Osteoblast (primary cell): ENCODE measurements at places on chromosomes 6 and 20. TPM values are rescaled to one million over a fixed set of nuclear protein-coding genes. Genes with fewer than 3 reads are reported as not detected.

GRCh38 chr6:4192627-4193026, 57.3 kb upstream of the ECI2 start:
- no peak for DNase-seq
- H3K27ac ChIP-seq, result no peak overlapping the region
- H3K4me1 ChIP-seq, result no peaks in the 10 kb centered on the region

GRCh38 chr20:37980876-37981275, 52.4 kb downstream of the TTI1 start:
- H3K27ac ChIP-seq, result no peak overlapping the region
- H3K4me1 ChIP-seq, result no peaks in the 10 kb centered on the region
- peaks cover 2% of the 10 kb centered on the region for H3K36me3 ChIP-seq
- no peaks in the 10 kb centered on the region for H3K27me3 ChIP-seq
- DNase-seq, result no peak
- H3K4me3 ChIP-seq, result no peak overlapping the region

GRCh38 chr6:6825193-6825784, 236.8 kb downstream of the LY86 start:
- no peaks in the 10 kb centered on the region for H3K36me3 ChIP-seq
- H3K4me3 ChIP-seq, result no peak overlapping the region
- H3K27ac ChIP-seq, result no peak overlapping the region
- no peaks in the 10 kb centered on the region for H3K4me1 ChIP-seq
- no peak for DNase-seq

- H3K27ac ChIP-seq, result no peak overlapping the region
- no peaks in the 10 kb centered on the region for H3K27me3 ChIP-seq
- H3K4me3 ChIP-seq, result no peak overlapping the region
- H3K36me3 ChIP-seq, result no peaks in the 10 kb centered on the region
- DNase-seq, result no peak
Observed at GRCh38 chr20:17856024-17856564, 112.5 kb downstream of the SNX5 start.

DNA sequence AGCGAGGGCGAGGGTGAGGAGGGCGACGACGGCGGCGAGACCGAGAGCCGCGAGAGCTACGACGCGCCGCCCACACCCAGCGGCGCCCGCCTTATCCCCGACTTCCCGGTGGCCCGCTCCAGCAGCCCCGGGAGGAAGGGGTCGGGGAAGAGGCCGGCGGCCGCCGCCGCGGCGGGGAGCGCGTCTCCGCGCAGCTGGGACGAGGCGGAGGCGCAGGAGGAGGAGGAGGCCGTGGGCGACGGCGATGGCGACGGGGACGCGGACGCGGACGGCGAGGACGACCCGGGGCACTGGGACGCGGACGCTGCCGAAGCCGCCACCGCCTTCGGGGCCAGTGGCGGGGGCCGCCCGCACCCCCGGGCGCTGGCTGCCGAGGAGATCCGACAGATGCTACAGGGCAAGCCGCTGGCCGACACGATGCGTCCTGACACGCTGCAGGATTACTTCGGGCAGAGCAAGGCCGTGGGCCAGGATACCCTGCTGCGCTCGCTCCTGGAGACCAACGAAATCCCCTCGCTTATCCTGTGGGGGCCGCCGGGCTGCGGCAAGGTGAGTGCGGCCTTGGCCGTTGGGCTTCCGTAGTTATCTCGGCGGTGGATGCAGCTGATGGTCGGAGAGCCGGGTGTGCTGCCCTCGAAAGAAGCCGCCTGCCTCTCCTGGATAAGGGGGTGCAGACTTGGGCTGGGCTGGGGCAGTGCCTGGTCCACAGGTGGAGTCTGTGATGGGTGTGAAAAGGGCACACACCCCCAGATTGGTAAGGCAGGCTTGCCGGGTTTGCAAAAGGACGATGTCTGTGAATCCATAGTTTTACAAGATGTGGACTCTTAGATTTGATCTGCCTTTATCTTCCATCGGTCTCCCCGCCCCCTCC, 938 bp downstream of the WRNIP1 start:
- peak overlapping the region; percentile 91 for H3K4me3 ChIP-seq
- peak; percentile 93 for DNase-seq
- H3K4me1 ChIP-seq, result peaks cover 16% of the 10 kb centered on the region
- H3K27me3 ChIP-seq, result no peaks in the 10 kb centered on the region
- H3K27ac ChIP-seq, result peak overlapping the region; percentile 73

DNA sequence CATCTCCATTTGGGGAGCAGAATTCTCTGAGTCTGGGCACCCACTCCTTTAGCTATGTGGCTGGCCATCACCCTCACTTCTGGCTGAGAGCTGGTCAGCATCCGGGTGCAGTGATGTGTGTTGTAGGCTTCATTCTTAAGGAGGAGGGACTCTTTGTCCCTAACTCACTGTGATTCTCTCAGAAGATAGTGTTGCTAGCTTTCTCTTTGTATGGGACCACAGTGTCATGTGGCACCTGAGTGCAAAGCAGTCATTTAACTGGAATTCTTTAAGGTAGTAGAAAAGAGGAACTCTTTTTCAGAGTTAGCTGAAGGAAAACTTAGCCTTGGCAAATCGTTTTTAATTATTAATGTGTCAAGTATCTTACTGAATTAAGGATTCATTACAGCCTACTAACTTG, 165.9 kb downstream of the JARID2 start:
- no peaks in the 10 kb centered on the region for H3K27me3 ChIP-seq
- H3K4me3 ChIP-seq, result no peak overlapping the region

DNA sequence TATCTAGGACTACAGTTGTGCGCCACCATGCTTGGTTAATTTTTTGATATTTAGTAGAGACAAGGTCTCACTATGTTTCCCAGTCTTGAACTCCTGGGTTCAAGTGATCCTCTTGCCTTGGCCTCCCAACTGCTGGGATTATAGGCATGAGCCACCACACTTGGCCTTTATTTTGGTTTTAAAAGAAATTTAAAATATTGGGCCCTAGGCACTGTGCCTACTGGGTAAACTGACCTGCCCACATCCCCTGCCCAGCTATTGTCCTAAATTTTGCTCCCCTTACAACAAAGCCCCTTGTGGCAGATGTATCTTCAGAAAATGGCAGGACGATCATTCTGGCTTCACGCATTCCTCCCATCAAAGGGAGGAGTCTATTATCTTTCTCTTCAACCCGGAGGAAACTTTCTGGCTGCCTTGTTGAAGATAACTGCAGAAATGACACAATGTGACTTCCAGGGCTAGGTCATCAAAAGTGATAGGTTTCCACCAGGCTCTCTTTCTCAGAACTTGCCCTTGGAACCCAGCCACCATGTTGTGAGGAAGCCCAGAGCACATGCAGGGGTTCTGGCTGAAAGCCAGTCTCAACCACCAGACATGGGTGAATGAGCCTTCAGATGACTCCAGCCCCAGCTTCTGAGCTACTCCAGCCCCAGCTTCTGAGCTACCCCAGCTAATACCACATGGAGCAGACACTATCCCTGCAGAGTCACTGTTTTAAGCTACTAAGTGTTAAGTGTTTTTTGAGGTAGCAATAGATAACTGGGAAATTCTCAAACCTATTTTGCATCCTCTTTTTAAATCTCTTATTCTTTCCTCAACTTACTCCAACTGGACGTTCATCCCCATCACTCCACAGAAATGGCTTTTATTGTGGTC, 4.6 kb upstream of the GUCA1B start:
- H3K36me3 ChIP-seq, result no peaks in the 10 kb centered on the region
- H3K27ac ChIP-seq, result peak overlapping the region; percentile 43
- H3K4me1 ChIP-seq, result peaks cover 31% of the 10 kb centered on the region
- H3K4me3 ChIP-seq, result no peak overlapping the region

DNA sequence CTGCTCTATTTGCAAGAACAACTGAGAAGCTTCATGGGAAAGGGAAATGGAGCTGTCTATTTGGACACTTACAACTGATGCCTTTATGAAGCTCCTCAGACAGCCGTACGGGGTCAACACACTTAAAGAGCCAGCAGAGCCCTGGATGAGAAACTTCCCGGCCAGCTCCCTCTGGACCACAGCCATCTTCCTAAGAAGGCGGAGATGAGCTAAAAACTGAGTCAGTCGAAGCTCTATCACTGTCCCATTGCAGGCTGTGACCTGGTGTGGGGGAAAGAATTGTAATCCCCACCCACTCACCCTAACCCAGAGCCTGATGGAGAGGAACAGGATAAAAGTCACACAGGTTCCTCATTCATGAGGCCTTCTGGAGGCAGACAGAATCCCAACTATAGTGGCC, 360.4 kb upstream of the JARID2 start:
- H3K27me3 ChIP-seq, result no peaks in the 10 kb centered on the region
- H3K4me1 ChIP-seq, result peaks cover 25% of the 10 kb centered on the region
- H3K4me3 ChIP-seq, result no peak overlapping the region

DNA sequence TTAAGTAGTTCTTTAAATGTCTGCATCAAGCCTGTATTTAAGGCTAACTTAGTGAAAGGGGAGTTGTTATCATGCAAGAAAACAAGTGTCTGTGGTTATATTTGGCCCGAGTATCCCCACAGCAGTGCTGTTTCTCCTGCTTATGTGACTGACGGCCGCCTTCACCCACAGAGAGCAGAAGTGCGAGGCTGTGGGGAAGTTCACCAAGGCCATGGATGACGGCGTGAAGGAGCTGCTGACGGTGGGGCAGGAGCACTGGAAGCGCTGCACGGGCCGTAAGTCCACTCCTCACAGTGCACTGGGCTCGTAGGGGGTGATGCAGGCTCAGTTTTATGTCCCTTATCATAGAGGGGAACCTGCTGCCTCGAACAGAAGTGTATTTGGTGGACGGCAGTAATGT, 53.2 kb upstream of the SYNJ2 start:
- no peak overlapping the region for H3K27ac ChIP-seq
- no peak for DNase-seq
- H3K4me3 ChIP-seq, result no peak overlapping the region
- peaks cover 93% of the 10 kb centered on the region for H3K36me3 ChIP-seq
- H3K27me3 ChIP-seq, result no peaks in the 10 kb centered on the region

GRCh38 chr20:37999526-38000263, 33.6 kb downstream of the TTI1 start:
- H3K4me3 ChIP-seq, result no peak overlapping the region
- peaks cover 42% of the 10 kb centered on the region for H3K36me3 ChIP-seq
- DNase-seq, result no peak
- H3K4me1 ChIP-seq, result peaks cover 19% of the 10 kb centered on the region

DNA sequence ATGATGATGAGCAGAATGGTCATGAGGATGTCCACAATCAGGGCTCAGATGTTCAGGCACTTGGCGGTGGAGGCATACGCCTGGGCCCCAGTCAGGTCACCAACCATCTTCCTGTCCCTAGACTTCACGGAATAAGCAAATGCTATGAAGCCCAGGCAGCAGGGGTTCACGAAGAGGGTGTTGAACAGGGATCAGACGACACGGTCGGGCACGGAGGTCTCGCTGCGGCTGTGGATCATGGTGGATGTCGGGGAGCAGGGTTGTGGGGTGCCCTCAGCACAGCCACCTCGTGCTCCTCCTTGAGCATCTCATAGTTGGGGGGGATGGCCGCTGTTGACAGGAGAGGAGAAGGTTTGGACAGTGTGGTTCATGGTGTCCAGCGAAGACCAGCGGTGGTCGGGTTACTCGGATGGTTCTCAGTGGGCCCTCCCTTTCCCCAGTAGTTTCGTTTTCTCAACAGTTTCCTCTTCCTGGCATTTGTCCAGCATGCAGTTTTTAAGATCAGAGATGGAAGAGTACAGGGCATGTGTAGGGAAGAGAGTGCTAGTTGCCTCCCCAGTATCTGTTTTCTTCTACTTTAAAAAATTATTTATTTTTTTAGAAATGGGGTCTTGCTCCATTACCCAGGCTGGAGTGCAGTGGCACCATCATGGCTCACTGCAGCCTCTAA, 20.3 kb upstream of the SPDEF start:
- H3K27ac ChIP-seq, result no peak overlapping the region
- H3K36me3 ChIP-seq, result no peaks in the 10 kb centered on the region
- H3K4me1 ChIP-seq, result no peaks in the 10 kb centered on the region
- H3K27me3 ChIP-seq, result no peaks in the 10 kb centered on the region

DNA sequence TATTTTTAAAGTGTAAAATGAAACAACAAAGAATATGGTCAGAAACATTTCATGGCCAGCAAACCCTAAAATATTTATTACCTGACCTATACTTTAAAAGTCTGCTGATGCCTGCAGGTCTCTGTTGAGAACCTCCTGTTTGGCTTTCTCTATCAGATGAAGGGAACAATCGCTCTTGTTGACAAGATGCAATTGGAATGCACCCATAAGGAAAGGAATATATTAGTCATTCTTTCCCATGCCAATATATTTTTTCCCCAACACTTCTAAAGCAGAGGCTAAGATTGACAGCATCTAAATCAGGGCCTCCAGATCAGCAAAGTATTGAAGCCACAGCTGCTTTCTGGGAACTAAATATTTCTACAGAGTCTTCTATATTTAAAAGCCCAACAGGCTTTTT, 897.8 kb downstream of the EPHA7 start:
- no peaks in the 10 kb centered on the region for H3K27me3 ChIP-seq
- H3K4me1 ChIP-seq, result no peaks in the 10 kb centered on the region
- H3K36me3 ChIP-seq, result no peaks in the 10 kb centered on the region
- DNase-seq, result no peak

GRCh38 chr6:87308970-87309369, 13.4 kb upstream of the SMIM8 start:
- no peaks in the 10 kb centered on the region for H3K36me3 ChIP-seq
- H3K27ac ChIP-seq, result no peak overlapping the region
- no peak for DNase-seq
- H3K4me3 ChIP-seq, result no peak overlapping the region
- peaks cover 5% of the 10 kb centered on the region for H3K27me3 ChIP-seq

- DNase-seq, result no peak
- H3K4me1 ChIP-seq, result no peaks in the 10 kb centered on the region
- H3K4me3 ChIP-seq, result no peak overlapping the region
Observed at GRCh38 chr20:62695448-62696414, 12.9 kb upstream of the NTSR1 start.

The TTLL9 gene
- total RNA-seq, result 0.59 and 0.72 TPM in 2 replicates

The BPI gene
- under 0.01 TPM in 1 of 2 replicates, not detected in the other for total RNA-seq

The FABP7 gene
- not detected in 2 replicates for total RNA-seq

The ATP6V1G2 gene
- 2.2 and 2.9 TPM in 2 replicates for total RNA-seq

The ANGPT4 gene
- under 0.01 TPM in 2 replicates for total RNA-seq

The RIMS4 gene
- total RNA-seq, result 0.29 and 0.36 TPM in 2 replicates

The NR2E1 gene
- not detected in 2 replicates for total RNA-seq
